CD4-positive, alpha-beta T cell treated with Interleukin-2 at 100 ng/mL for 4 hours (primary cell): ENCODE measurements at places on chromosomes 7 and 10.

DNA sequence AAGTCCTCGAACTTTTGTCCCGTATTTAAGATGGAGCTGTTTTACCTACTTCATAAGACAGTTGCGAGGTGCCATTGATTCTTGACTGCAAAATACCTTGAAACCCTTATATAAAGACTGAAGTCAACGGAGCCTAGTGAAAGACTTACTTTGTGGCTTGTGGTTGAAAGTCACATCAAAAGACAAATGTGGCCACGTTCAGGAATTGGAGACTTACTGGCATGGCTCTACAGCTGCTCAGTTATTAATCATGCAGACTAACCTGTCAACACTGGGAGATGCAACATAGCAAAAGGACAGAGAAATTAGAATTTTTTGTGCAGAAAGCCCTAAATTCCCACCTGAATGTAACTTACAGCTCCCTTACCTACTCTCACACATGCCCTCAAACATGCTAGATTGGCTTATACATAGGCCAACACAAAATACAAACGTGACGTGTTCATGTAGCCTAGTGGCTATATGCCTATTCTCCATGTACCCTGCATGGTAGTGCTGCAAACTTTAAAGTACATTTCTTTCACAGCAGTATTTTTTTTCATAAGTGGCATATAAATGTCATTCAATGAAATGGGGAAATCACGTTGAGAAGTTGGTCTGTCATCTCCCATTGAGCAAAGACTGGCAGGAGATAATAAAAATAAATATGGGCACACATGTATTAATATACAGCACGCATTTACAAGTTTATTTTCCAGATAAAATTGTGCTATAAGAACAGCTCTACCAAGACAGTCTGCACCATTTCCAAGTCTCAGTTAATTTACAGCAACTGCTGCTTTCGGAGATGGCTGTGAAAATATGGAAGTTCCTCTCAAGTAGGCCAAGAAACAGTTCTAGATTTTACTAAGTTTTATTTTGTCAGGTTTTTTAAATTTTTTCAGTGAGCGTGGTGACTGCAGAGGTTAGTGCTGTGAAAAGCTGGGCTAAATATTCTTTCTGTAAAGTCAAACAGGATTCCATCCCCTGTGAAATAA, 170.4 kb upstream of the C7orf33 start:
- no peak for DNase-seq

GRCh38 chr7:41415471-41416207, 287.3 kb downstream of the INHBA start:
- DNase-seq, result no peak

GRCh38 chr10:19302117-19302516, 253.5 kb downstream of the MALRD1 start:
- no peak for DNase-seq

DNA sequence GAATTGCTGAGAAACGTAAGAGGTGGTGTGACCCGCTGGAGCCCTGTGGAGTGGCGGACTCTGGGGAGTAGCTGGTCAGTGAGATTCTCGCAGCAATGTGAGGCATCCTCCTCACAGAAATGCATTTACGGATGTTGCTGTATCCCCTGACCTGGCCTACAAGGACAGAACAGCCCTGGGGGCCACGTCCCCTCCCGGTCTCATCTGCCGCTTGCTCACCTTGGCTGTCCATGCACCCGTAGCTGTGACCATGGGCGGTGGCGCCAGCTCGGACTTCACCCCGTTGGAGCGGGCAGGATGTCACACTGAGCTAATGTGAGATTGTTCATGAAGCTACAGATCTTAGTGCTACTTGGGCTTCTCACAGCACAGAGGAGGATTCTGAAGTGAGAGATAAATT, 193.8 kb downstream of the EBF3 start:
- no peak for DNase-seq

- DNase-seq, result no peak
These were observed 226.9 kb downstream of the GLRX3 start for GRCh38 chr10:130363051-130363450.

- DNase-seq, result no peak
These were observed 754 bp upstream of the PHYHIPL start for GRCh38 chr10:59175538-59176240.

DNA sequence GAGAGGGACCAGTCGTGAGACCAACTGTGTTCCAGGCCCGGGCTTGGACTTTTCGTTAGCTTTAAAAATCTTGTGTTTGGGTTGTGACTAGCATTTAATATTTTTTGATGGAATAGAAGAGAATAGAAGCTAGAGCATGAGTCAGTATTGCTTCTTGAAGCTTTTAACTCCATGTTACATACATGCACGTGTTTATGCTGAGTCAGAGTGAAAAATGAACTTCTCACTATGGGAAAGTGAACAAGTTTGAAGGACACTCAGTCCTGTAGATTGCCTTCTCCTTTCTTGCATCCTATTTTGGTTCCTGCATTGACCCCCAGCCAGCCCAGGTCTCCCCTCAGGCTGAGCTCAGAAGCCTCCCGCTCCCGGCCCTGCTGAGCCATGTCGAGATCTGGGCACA, 31.8 kb downstream of the GHRHR start:
- DNase-seq, result no peak

- DNase-seq, result no peak
These were observed 59.2 kb downstream of the CLEC2L start for GRCh38 chr7:139582671-139583155.

GRCh38 chr10:6170638-6171037, 32.1 kb upstream of the PFKFB3 start:
- DNase-seq, result no peak

GRCh38 chr10:54745436-54745835, 55.6 kb downstream of the PCDH15 start:
- no peak for DNase-seq

- DNase-seq, result no peak
These were observed 28.1 kb downstream of the SLIT1 start for GRCh38 chr10:97157578-97158095.

GRCh38 chr7:48173756-48174382, 2.6 kb downstream of the ABCA13 start:
- DNase-seq, result no peak

DNA sequence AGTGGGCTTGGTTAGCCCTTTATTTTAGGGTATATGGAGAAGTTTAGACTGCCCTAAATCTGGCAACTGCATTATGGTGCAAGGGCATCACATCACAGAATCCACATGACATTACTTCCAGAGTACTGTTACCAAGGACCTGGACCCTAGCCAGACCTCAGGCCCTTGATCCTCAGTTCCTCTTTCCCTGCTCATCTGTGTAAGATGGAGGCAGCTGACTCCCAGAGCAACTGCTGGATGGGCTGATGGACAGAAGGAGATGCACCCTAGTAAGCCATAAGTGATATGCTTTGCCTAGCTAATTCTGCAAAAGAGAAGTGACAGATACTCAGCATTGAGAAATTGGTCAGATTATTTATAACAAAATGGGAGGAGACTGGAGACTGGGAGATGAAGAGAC, 131.7 kb downstream of the DYNC1I1 start:
- DNase-seq, result no peak

- DNase-seq, result no peak
These were observed 313.8 kb downstream of the FRMD4A start for GRCh38 chr10:14016931-14017333.

DNA sequence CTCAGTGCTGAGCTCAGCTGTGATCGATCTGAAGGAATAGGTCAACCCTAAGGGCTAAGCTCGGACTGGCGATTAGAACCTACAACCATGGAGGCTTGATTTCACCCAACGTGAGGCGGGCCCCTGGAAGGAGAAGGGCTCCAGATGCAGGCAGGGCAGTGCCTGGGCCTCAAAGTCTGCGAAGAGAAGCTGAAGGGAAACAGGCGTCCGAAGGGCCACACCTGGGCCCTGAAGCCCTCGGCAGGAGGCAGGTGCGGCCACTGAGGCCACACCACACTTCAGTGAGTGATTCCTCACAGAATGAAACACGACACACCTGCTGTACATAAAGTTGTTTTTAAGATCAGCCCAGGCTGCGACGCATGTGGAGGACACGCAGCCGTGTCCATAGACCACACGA, 198.7 kb downstream of the PTPRN2 start:
- DNase-seq, result no peak

GRCh38 chr10:122062831-122063674, 74.1 kb downstream of the TACC2 start:
- DNase-seq, result no peak

GRCh38 chr10:95245425-95246055, 45.3 kb downstream of the PDLIM1 start:
- DNase-seq, result no peak

DNA sequence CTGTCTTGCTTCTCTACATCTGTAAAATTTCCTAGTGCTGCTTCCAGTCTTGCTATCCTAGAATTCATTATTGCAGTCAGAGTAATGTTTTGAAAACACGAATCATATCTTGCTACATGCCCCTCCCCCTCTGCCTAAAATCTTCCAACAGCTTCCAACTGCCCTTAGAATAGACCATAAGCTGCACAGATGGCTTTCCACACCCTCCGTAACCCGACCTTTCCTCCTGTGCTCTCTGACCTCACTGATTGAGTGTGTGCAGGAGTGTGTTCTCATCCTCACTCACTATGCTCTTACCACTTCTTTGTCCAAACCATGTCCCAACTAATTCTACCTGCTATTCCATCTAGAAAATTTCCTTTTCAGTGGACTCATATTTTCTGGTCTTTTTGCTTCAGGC, 121.2 kb upstream of the ANKRD1 start:
- no peak for DNase-seq

GRCh38 chr10:22010973-22011408, 7.5 kb upstream of the DNAJC1 start:
- peak; percentile 47 for DNase-seq

DNA sequence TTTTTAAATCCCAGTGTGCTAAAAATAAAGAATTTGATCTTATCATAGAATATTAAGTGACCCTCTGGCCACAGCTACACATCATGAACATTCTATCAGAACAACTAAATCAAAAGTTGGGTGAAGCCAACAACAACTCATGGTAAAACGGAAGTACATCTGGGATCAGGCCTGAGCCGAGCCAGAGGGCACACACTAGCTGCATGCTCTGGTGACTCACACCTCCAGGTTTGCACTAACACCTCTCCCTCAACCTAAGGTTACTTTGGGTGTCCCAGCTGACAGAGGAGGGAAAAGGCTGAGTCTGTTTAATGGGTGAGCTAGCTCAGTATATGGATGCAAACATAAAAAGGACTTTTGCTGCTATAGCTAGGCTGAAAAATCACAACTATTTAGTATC, 281.6 kb downstream of the HGF start:
- no peak for DNase-seq

DNA sequence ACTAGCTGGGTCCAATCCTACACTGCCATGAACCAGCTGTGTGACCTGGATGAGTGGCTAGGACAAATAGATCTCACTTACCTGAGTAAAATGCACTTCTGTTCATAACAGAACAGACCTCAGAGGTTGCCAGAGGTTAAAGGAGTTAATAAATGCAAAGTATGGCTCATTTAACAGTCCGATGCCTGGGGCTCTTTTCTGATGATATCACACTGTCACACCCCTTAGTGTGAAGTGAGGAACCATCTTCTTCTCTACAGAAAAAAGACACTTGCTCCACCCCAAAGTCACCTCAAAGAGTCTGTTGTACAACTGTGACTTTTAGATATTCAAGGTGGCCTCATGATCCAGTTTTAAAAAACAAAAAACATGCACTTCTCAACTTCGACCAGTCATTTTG, 21.5 kb upstream of the TARP start:
- DNase-seq, result no peak

GRCh38 chr10:103350175-103350516, 794 bp downstream of the PCGF6 start:
- DNase-seq, result no peak

GRCh38 chr10:81081887-81082620, 544.4 kb downstream of the SH2D4B start:
- no peak for DNase-seq

DNA sequence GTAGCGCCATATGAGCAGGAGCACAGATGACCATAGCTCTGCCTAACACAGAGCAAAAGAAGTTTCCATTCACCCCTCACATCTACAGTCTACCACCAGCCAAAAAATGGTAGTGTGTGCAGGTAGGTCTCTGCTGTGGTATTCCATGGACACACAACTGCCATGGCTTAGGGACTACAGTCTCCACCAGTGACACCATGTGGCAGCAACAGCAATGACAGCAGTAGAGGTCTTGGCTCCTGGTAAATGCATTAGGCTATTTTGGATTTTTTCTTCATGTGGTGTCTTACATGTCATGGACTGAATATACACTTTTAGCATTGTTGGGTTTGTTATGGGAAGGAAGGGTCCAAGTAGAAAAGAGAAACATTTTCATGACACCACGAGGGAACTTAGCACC, 70.1 kb upstream of the CABCOCO1 start:
- no peak for DNase-seq

GRCh38 chr7:46996972-46997371, 584.9 kb downstream of the TNS3 start:
- no peak for DNase-seq

- DNase-seq, result no peak
These were observed 30.3 kb downstream of the HACD1 start for GRCh38 chr10:17586821-17587234.

GRCh38 chr10:57494486-57494885, 773.2 kb downstream of the IPMK start:
- DNase-seq, result no peak

- DNase-seq, result no peak
These were observed 708.1 kb upstream of the PCDH15 start for GRCh38 chr10:55509168-55509567.

DNA sequence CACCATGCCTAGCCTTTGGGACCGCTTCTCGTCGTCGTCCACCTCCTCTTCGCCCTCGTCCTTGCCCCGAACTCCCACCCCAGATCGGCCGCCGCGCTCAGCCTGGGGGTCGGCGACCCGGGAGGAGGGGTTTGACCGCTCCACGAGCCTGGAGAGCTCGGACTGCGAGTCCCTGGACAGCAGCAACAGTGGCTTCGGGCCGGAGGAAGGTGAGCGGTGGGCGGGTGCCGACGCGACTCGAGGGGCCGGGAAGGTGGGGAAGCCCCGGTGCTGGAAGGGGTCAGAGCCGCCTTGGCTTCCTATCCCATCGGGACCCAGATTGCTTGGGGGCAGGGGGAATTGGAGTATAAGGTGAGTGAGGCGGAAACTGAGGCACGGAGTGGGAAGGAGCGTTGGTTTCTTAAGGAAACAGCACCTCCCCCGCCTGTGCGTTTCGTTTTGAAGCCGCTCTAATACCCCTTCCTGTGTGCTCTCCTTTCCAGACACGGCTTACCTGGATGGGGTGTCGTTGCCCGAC, 547 bp downstream of the DDIT4 start:
- DNase-seq, result no peak

GRCh38 chr10:120086066-120086465, 193.5 kb downstream of the SEC23IP start:
- DNase-seq, result no peak

DNA sequence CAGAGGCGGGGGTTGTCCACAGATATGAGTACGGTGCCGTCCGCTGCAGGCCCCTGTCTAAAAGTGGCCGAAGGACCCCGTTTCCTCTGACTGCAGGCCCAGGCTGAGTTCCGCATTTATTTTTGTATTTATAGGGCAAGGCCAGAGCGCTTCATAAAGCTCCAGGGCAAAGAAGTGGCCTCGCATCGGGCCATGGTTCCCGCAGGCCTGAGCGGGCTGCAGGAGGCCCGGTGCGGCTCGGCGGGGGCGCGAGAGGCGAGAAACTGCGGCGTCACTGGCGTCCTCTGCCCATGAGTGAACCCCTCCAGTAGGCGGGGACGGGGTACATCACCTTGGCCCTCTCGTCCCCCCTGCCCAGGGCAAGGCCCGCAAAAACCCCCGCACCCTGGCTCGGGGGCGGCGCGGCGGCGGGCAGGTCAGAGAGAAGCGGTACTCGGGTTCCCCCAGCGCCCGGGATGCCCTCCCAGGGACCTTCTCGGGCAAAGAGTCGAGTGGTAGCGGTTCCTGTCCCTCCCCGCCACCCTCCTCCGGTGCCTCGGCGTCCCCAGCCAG, 355.7 kb downstream of the DNAJB6 start:
- DNase-seq, result no peak

GRCh38 chr7:149267733-149268132, 5.7 kb downstream of the ZNF783 start:
- no peak for DNase-seq
